ENCODE measurements at places on chromosomes 5 and 9.

- no peak for DNase-seq
Observed at GRCh38 chr5:179610903-179611265, 12.6 kb downstream of the HNRNPH1 start.

DNA sequence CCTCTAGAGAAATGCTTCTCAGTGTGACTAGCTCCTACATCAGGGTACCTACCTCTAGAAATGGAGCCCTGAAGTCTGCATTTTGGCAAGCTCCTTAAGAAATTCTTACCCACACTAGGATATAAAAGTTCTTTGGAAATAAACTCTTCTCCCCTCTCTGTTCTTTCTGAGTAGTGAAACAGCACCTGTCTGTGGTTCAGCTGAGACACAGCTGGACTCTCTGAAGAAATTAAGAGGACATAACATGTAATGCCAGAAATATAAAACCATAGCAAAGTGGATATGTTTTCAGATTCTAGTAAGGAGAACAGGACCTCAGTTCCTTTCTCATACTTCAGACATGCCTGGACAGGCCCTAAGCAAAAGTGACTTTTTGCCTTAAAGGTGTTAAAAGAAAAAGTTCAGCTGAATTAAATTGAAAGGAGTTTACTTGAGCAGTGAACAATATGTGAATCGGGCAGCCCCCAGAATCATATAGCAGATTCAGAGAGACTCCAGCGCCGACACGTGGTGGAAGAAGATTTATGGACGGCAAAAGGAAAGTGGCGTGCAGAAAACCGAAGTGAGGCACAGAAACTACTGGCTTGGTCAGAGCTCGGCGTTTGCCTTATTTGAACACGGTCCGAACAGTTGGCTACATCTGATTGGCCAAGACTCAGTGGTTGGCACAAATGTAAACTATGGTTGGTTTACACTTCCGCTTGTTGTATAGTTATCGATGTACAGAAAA lies 64.5 kb downstream of the PRKACG start:
- DNase-seq: no peak

GRCh38 chr5:169225830-169226356 lies 75.0 kb downstream of the SLIT3 start:
- no peak for DNase-seq

GRCh38 chr5:137191179-137191578 lies 307.9 kb downstream of the SPOCK1 start:
- no peak for DNase-seq

DNA sequence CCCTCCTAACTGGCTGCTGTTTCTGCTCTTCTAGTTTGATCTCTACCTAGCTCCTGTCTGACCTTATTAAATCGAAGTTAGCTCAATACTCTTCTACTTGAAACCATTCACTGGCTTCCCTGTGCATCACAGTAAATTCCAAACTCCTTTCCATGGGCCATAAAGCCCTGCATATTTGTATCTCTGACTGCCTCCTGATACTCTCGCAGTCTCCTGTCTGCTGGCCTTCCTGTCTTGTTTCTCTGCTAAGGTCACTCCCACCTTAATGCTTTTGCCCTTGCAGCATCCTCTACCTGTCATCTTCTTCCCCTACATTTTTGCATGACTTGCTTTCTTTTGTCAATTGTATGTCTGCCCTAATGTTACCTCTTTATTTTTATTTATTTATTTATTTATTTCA lies 44.8 kb downstream of the SNCAIP start:
- no peak for DNase-seq

DNA sequence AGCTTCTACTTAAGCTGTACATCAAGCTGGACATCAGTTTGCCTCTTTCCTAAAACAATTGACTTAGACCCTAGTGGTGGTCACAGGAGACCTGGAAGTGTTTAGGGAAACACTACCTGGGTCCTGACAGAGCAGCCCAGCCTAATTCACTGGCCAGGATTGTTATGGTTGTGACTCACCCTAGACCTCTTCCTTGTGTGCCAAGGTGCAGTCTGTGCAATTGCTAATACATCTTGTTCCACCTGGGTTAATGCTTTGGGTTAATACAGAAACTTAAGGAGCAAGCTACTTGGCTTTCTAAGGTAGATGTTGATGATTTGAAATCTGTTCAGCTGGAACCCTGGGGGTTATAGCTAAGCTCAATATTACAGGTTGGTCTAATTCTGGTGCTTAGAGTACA lies 48.7 kb upstream of the SLC46A2 start:
- DNase-seq: no peak

DNA sequence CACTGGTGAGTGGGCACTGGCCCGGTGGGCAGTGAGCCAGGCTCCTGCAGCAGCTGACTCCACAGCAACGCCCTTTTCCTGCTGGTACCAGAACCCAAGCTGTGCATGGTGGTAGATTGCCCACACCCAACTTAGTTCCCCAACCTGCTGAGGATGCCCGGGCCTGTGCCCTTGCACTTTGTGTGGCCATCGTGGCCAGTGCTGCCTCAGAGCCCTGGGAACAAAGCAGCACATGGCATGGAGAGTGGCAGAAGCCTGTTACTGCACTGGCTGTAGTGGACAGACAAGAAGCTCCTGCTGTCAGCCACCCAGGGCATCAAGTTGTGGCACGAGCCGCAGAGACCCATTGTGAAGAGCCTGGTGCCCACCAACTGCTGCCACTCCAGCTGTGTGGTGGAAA lies 612.9 kb downstream of the DNAH5 start:
- no peak for DNase-seq

GRCh38 chr5:38551030-38552017 lies 5.1 kb downstream of the LIFR start:
- no peak for DNase-seq

GRCh38 chr9:134663753-134664415 lies 22.3 kb downstream of the COL5A1 start:
- no peak for DNase-seq

DNA sequence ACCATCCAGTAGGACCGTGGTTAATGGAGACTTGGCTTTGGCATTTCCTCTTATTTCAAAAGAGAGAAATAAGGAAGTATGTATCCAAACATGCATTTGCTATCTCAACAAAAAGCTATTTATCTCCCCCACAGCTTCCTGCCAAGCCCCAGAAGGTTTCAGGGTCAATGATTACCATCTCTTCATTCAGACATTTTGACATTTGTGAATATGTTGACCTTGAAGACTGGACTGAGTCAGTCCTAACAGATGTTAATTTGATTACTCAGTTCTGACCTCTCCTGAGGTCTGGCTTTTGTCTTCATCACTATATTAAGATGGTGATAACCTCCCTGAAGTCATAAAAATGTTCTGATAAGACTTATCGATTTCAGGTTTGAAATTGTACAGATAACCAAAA lies 479.4 kb downstream of the AGTPBP1 start:
- DNase-seq: no peak

DNA sequence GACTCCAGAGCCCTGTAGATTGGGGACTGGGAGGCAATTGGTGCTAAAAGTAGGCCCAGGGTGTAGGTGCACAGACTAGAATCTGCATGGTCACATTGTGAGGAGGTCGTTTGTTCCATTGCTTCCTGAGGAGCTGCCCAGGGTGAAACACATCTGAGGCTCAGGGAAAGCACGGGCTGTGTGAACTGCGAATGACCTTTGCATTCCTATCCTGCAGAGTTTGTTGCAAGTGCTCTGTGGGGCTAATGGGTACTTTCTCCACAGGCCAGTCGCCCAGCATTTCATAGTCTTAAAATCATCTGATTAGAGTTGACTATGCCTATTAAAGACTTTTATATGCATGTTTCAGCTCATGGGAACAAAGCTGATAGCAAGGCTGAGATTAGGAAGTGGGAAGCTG lies 14.4 kb upstream of the SLC46A2 start:
- DNase-seq: no peak

- DNase-seq: no peak
Observed at GRCh38 chr5:76625087-76625815, 2.0 kb upstream of the F2RL2 start.

DNA sequence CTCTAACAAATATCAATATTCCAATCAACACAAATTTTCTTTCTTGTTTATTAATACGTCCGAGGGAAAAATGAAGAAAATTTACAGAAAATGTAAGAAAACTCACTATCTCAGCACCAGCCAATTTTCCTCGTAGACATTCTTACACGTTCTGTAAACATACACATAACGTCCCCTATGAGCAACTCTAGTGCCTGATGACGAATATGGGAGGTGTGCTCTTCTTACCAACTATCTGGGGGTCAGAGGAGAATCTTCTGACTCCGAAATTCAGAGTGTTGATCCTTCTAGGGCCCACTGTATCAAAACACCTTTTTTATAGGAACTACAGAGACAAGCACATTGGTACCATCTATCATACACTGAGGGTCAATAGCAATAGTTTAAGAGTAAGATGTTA lies 198.7 kb downstream of the GAPVD1 start:
- no peak for DNase-seq

- no peak for DNase-seq
Observed at GRCh38 chr9:72954431-72955125, 1.7 kb upstream of the ALDH1A1 start.

GRCh38 chr9:79616971-79617370 lies 45.2 kb downstream of the TLE4 start:
- no peak for DNase-seq

GRCh38 chr5:98096155-98096554 lies 677.3 kb upstream of the RGMB start:
- DNase-seq: no peak

GRCh38 chr5:8701251-8701650 lies 832.3 kb downstream of the MTRR start:
- no peak for DNase-seq

GRCh38 chr5:156991714-156992113 lies 28.7 kb upstream of the TIMD4 start:
- DNase-seq: no peak

DNA sequence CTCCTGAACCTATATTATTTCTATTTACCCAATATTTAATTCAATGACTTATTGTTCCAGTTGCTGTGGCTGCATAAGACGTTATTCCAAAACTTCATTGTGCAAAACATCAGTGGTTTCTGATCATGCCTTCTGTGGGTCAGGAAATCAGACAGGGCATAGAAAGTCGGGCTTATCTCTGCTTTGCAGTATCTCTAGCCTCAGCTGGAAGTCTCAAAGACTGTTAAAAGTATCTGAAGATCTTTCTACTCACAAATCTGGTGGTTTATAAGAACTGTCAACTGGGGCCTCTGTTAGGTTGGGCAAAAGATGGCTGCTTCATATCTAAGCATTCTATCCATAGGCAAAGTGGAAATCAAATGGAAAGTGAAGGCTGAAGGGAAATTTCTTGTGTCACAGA lies 687.7 kb upstream of the ARRDC3 start:
- no peak for DNase-seq

Data from cerebellar nuclear complex (tissue), 1 donor.